ENCODE measurements at places on chromosomes 7 and 10.

DNA sequence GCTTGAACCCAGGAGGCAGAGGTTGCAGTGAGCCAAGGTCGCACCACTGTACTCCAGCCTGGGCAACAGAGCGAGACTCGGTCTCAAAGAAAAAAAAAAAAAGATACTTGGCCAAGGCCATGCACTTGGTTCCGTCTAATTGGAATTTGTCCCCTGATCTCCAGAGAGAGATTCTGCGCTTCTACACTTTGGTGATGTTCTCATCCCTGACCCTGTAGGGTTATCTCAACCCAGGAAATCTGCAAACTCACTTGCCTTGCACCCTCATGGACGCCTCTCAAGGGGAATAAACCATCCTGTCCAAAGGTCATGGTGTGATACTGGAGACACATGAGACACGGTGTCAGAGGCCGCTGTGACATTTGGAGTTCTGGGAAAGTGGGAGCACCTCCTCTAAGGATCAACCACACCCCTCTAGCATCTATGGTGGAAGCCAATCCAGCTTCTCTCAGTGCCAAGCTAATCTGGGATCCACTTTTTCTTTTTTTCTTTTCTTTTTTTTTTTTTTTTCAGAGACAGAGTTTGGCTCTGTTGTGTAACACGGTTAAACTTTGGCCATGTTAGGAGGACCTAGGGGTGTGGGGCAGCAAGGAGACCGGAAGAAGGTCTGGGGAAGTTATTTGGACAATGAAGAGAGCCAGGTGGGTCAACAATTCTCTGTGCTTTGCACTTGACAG, 7.8 kb upstream of the POR start:
- DNase-seq, result no peak

GRCh38 chr7:113207441-113207840, 89.1 kb upstream of the SMIM30 start:
- DNase-seq, result no peak

DNA sequence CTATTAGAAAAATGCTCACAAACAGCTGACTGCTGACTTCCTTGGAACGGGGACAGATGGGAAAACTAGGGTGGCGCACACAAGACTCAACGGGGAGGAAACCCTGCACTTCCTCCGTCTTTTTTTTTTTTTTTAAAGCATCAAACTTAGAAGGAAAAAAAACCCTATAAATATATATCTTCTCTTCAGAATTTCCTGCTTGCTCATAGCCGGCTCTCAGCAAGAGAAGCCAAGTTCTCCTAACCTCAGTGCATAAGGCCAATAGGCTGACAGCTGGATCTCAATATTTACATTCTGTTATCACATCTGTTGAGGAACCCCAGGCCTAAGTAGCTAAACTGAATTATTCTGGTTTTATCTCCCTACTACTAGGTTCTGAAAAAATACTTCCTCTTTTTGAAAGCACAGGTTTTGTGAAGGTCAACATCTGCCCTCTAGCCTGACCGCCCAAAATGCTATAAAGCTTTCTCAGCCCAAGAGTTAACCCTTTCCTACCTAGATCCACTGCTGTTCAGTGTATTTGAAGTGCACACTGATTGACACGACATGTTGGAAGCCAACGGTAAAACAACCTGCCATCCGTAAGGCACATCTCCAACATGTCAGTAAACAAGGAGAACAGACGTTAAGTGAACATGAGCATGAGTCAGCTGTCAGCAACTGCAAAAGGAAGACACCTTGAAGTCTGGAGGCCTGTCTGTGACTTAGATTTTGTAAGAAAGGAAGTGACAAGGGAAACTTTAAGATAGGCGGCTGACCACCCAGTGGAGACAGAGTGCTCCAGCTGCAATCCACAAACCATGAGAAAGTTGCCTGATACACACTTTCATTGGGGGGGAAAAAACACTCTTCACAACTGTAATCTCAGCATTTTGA, 83.8 kb downstream of the EBLN1 start:
- DNase-seq, result no peak

DNA sequence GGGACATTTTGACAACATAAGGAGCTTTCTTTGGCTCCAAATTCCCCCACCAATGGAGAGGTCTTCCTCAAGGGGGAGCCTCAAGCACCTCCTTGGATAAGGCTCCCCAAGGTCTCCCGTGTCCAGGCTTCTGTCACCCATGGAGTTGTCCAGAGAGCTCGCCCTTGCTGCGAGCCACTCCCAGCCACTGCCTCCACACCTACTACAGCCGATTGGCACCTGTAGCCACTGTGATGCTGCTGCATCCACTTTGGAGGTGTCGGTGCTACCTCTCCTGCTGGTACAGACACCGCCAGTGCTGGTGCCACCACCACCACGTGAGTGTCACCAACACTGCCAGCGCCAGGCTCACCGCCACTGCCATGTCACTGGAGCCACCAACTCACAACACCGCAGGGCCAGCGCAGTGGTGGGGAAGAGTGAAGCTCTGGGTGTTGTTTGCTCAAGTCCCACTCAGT, 22.1 kb upstream of the ENO4 start:
- DNase-seq, result no peak

DNA sequence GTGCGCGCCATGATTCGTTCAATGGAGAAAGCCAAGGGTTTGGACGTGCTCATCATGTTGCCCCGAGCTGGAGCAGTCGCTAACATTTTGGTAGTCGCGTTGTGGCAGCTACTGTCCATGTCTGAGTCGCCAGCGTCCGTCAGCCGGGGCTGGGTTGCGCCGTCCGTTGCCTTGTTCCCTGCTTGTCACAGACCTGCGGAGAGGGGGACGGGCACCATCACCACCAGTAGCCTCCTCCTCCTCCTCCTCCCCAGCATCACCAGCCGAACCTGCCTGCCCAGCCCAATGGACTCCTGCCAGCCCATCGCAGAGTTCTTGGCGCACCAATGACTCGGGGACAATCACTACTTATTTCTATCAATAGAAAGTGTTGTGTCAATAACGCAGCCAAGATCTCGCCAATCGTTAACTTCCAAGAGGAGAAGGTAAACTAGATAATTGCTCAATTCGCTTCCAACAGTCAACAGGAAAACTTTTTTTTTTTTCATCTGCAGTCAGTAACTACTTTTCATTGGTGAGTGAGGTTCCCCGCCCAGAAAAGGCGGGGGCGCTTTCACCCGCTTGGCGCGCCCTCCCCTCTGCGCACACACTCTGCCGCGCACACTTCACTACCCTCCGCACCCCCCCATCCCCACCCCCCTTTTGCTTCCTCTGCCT, at the start of gene FEZF1:
TSS of gene FEZF1 (minus strand) at position 432 of the 657 bp plus-strand sequence. CDS start at position 119, 313 bp downstream.
- DNase-seq, result no peak

DNA sequence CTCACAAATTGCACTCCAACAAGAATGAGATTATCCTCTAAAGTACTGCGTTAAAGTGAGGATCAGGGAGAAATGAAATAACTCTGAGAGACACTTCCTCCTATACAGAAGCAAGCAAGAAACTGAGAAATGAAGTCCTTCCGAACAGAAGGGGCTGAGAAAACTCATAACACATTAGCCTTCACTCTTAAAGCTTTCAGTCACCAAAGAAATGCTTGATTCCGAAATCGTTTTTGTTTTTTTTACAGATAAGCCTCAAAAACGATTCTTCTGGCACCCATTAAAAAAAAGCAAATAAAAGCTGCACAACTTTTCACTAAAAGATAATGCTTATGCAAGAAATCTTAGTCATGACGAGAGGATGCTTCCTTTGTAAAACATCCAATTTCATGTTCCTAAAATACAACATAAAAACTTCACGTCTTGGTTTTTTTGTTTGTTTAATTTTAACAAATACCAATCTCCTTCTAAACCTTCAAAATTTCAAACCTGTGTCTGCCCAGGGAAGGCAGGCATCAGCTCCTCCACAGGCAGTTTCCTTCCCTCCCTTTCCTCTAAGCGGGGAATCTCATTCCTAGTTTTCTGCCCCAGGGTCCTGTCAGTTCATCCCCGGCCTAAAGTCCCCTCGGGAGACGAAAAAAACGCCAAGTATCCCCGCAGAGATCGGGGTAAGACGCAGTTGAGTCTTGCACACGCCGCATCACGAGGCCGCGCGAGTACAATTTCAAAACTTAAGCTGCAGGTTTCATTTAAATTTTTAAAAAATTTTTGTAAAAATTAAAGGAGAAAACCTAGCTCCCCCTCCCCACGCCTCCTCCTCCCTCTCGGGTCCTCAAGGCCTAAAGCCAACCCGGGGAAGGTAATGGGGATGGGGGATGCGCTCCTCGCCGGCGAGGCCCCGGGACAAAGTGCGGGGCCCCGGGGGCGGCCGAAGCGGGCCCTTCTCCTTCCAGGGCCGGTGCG, 1.1 kb downstream of the BAZ1B start:
- no peak for DNase-seq

- DNase-seq, result no peak
Observed at GRCh38 chr7:105267244-105267643, 121.5 kb downstream of the SRPK2 start.

DNA sequence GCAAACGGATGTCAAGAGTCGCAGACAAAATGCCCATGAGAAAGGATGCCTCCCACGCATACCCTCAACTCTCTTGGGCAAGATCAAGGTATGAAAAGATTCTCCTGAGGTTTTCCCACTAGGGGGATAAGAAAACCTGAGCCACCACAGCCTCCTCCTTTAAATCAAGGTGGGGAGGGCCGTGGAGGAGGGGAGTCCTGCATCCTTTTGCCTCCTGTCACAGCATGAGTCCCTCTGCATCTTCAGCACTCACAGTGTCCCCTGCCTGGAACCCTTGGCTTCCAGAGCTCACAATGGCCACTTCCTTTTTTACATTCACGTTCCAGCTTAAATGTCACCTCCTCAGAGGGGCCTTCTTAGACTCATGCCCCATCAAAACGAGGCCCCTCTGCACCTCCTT, 207.6 kb downstream of the GLI3 start:
- DNase-seq, result peak; percentile 15

- no peak for DNase-seq
Observed at GRCh38 chr10:91242940-91243339, 22.5 kb downstream of the PCGF5 start.

- no peak for DNase-seq
Observed at GRCh38 chr7:24701261-24702235, 55.7 kb downstream of the GSDME start.

GRCh38 chr7:155292680-155293226, 4.9 kb upstream of the INSIG1 start:
- DNase-seq, result no peak

- DNase-seq, result no peak
Observed at GRCh38 chr10:70253878-70254765, 20.9 kb upstream of the PPA1 start.

DNA sequence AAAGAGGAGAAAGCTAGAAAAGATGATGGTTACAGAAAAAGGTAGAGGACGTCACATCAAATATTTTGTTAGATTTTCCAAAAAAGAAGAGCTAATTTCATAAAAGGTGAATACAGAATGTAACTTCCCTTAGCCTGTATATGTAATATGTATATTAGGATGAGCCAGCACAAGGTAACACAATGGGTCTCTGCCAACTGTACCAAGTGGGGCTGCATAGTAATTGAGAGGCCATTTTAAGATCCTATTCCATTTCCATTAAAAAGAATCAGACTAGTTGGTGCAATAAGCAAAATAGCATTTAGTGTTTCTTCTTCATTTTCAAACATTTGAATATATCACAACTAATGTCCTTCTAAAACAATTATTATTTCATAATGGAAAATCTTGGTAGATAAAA, 134.6 kb downstream of the SEMA3A start:
- no peak for DNase-seq

GRCh38 chr10:14548474-14548873, 217.8 kb upstream of the FRMD4A start:
- no peak for DNase-seq

DNA sequence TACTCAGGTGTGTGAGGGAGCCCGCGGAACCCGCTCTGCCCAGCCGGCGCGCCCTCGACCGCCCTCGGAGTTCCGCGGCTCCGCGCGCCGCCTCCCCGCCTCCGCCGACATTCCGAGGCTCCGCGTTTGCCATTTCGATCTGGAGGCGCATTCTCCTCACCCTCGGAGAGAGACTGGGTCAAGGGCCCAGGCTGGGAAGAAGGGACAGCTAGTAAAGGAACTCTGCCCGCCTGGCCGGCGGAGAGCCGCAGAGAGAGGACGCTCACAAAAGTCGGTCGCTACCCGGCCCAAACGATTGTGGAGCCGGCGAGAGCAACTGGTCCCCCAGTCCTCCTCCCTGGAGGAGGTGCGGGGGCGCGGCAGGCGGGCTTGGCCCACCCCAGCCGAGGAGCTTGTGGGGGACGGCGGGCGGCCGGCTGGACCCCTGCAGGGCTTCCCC, 74.5 kb upstream of the LEP start:
- no peak for DNase-seq

DNA sequence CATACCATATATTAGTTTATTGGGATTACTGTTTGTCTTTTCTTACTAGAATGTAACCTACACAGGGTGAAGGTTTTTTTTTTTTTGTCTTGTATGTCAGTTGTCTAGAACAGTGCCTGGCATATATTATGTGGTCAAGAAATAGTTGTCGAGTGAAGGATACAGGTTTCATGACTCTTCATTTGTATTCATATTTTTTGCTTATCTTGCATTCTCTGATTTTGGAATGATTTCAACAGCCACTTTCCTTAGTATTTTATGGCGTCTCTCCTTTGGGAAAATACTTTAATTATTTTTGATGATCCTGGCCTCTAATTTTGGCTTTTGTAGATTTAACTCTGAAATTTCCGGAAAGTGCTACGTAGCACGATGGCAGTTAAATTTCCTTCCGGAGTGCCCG, 12.4 kb downstream of the RBM33 start:
- DNase-seq, result no peak

GRCh38 chr10:35448687-35449662, 112.7 kb downstream of the CCNY start:
- DNase-seq, result no peak

GRCh38 chr10:68574051-68574450, 13.9 kb downstream of the TET1 start:
- DNase-seq, result no peak

DNA sequence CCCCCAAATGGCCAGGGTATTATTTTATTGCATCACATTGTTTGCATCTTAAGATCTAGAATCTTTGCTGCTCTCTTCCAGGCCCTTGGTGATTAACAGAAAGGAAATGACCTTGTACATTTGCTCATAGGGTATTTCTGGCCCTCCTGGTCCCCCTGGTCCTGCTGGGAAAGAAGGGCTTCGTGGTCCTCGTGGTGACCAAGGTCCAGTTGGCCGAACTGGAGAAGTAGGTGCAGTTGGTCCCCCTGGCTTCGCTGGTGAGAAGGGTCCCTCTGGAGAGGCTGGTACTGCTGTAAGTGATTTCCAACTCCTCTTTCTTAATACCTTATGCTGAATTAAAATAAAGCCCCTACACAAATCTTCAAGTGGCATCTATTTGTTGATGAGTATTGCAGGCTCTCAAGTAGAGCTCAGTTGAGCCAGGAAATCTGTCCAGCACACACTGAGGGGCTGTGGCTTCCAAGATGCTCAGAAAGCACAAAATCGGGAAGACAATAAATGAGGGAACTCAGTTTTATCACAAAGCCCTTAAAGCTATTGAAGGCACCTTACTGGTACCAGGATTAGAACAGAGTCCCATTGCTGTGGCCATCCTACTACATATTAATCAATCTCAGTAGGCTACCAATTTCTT, 28.2 kb downstream of the COL1A2 start:
- no peak for DNase-seq

- DNase-seq, result no peak
Observed at GRCh38 chr10:95290461-95291364, at the start of gene PDLIM1. Gene PDLIM1, minus strand, starts transcription at chr10:95291003. Its CDS starts 88 bp downstream, at chr10:95290915.

Measured in iPS DF 19.7 (cell line).